ENCODE measurements at places on chromosomes 3 and 15. TPM values are rescaled to one million over a fixed set of nuclear protein-coding genes. Genes with fewer than 3 reads are reported as not detected.

CAMP gene
- not detected for total RNA-seq

TMEM44 gene
- total RNA-seq: 3.9 TPM

GRCh38 chr3:191246630-191247029 is 47.6 kb downstream of the OSTN start:
- peak; percentile 75 for DNase-seq

CCDC54 gene
- total RNA-seq: 1.4 TPM

DNA sequence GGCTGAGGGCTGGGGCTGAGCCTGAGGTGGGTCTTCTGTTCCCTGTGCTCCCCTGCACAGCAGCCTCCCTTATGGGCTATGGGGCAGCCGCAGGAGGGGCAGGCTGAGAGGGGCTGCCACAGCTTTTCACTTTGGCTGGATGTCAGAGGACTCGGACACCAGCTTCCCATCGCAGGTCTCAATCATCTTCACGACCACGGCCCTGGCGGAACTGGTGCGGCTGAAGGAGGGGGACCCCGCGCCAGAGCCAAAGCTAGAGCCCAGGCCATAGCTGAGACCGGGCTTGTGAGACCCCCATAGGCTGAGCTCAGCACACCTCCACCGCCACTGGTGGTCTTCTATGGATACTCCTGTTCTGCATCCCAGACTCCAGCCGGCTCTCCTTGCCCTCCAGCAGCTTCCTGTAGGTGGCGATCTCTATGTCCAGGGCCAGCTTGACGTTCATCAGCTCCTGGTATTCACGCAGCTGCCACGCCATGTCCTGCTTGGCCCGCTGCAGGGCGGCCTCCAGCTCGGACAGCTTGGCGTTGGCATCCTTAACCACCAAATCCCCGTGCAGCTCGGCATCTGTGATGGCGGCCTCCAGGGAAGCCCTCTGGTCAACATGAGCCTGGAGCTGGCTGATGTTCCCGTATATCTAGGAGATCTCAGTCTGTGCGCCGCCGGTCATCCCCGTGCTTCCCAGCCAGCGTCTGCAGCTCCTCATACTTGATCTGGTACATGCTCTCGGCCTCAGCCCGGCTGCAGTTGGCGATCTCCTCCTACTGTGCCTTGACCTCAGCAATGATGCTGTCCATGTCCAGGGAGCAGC is 181.7 kb upstream of the SYNPR start:
- DNase-seq: no peak

GRCh38 chr3:155595371-155595770 is 149.5 kb downstream of the PLCH1 start:
- DNase-seq: no peak

GRCh38 chr15:70469651-70470555 is 293.5 kb downstream of the UACA start:
- DNase-seq: no peak

MCTP2 gene
- 122 TPM for total RNA-seq

SUSD5 gene
- total RNA-seq: 6.0 TPM

DNA sequence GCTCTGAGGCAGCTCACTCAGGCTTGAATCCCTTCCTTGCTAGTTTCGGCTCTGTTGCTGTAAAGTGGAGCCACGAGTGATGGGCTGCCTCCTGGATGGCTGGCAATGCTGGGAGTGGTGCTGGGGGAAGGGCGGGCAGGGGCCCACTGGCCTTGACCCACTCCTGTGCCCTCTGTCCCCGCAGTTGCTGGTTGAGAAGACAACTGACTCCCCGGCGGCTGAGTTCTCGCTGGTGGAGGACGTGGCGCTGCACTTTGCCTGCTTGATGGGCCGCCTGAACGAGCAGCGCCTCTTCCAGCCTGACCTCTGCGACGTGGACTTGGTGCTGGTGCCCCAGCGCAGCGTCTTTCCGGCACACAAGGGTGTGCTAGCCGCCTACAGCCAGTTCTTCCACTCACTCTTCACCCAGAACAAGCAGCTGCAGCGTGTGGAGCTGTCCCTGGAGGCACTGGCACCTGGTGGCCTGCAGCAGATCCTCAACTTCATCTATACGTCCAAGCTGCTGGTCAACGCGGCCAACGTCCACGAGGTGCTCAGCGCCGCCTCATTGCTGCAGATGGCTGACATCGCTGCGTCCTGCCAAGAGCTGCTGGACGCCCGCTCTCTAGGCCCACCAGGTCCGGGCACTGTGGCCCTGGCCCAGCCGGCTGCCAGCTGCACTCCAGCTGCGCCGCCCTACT is 4.7 kb downstream of the ZBTB47 start:
- no peak for DNase-seq

CNTN6 gene
- total RNA-seq: 53.9 TPM

DNA sequence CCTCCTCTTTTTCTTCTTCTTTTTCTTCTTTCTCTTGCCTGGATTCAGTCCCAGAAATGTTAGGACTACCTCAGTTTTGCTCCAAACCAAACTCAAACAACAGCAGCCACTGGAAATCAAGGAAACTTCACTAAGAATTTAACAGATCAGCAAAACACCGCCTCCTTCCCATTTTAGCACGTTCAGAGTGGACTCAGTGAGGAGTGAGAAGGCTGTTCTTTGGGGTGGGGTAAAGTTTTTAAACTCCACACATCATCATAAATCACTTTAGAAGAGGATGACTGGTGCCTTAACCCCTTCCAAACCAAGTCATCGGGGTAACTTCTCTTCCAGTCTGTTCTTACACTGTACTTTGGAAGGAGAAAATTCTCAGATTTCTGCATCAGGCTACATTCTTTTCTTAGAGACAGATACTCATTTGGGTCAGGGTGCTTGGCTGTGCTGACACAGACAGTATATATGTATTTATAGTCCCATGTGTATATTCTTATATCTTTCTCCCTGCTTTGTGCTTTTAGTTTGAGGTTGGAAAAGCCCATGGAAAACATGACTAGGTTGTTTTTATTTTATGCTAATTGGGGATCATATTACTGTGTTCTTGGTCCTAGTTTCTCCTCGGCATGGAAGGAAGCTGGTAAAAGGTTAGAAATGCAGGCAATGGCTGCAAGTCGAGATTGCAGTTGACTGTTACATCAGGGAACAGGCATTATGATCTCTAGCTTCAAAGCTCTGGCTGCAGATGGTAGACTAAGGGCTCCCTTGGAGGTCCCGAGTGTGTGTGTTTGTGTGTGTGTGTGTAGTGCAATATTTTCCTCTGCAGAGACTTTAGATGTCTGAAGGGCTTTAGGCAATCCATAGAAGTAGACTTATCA is at the start of gene CCDC80:
Gene CCDC80, minus strand, starts transcription at position 214 of the 872 bp plus-strand sequence. CDS start 1,238 bp downstream, outside the sequence.
- DNase-seq: peak; percentile 93

DNA sequence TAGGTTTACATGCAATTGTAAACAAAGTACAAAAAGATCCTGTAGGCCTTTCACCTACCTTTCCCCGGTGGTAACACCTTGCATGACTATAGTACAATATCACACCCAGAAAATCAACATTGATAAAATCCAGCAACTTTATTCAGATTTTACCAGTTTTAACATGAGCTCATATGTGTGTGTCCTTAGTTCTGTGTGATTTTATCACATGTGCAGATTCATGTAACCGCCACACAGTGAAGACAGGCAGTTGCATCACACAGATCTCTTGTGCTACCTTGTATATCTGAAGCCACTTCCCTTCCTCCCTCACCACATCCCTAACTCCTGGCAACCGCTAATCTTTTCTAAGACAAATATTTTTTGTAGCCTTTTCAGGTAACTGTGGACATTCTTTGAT is 183.5 kb upstream of the C2CD4B start:
- no peak for DNase-seq

FOXB1 gene
- total RNA-seq: 1.2 TPM

- DNase-seq: peak; percentile 53
Measured at GRCh38 chr15:53979051-53979788, 979 bp downstream of the UNC13C start.

- DNase-seq: no peak
Measured at GRCh38 chr3:36695113-36695768, 69.1 kb downstream of the DCLK3 start.

DNA sequence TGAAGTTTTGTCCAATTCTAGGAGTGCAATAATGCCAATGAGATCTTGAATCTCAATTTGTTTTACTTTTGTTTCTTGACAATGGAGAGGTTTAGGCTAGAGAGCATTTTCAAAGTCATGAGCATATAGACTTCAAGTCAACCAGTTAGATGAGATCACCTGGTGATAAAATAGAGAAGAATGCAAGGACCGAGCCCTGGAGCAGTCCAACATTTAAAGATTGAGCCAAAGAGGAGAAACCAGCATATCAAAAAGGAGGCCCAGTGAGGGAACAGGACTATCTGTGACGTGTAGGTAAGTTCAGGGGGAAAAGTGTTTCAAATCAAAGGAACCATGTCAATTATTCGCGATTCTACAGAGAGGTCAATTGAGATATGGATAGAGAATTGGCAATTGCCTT is 1.7 kb upstream of the PIAS1 start:
- no peak for DNase-seq

- DNase-seq: peak; percentile 57
Measured at GRCh38 chr3:76554707-76555106, 485.2 kb upstream of the ROBO2 start.

HES1 gene
- 10.1 TPM for total RNA-seq

DNA sequence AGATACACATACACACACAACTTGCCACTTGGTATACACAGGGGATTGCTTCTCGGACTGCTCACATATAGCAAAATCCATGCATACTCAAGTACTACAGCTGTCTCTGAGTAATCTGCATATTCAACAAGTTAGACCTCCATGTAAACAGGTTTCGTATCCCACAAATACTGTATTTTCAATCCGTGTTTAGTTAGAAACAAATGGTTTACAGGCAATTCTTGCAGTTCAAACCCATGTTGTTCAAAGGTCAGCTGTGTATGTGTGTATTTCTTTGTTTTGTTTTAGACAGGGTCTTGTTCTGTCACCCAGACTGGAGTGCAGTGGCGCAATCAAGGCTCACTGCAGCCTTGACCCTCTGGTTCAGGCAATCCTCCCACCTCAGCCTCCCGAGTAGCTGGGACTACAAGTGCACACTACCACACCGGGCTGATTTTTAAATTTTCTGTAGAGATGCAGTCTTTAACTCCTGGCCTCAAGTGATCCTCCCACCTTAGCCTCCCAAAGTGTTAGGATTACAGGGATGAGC is 248.8 kb downstream of the PCCB start:
- DNase-seq: no peak
